Activated CD4-positive, alpha-beta T cell treated with anti-CD3 and anti-CD28 coated beads, Interleukin-2, amount 50 U/mL, for 16 hours (primary cell): ENCODE measurements at places on chromosomes 5 and 9.
A peak's percentile ranks its signal among the peaks of the same experiment; 100 is the strongest.

DNA sequence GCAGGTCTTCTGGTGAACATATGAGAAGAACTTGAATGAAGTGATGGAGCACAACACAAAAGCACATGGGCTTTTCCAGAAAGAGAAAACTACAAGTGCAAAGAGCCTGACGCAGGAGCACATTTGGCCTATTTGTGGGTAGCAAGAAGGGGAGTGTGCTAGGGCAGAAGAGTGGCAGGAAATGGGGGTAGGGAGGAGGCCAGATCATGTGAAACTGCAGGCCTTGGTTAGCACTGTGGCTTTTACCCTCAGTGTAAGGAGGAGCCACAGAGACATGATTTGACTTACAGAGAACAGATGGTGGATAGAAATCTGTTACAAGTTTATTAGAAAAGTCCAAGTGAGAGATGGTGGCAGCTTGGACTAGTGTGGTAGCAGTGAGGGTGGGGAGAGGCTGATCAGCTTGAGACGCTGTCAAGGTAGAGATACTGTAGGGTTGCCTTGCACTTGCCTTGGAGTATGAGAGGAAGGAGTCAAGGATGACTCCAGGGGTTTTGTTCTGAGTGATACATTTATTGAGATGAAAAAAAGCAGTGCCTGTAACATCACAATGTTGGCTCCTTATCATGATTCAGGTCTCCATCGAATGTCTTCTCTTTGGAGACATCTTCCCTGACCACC is 126.7 kb downstream of the PPP2R2B start:
- DNase-seq = peak; percentile 76

- DNase-seq = no peak
Measured at GRCh38 chr5:74056789-74057164, 430.8 kb downstream of the ARHGEF28 start.

DNA sequence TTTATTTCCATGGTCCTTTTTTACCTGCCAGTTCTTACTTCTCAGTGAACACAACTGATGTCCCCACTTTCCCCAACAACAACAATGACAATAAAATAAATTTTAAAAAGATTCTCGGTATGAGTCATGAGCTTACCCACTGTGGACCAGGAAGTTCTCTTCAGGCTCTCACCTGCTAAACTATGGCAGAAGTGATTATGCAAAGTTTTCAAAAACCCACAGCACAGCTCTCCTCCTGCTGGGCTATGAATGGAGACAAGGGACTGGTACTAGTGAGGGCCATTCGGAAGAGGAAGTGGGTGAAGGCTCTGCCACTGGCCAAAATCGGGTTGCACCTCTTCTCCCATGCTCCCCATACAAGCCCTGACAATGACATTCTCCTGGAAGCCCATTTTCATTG is 429.4 kb downstream of the PIK3R1 start:
- no peak for DNase-seq

GRCh38 chr5:172668594-172669071 is 27.6 kb downstream of the NEURL1B start:
- DNase-seq = no peak

DNA sequence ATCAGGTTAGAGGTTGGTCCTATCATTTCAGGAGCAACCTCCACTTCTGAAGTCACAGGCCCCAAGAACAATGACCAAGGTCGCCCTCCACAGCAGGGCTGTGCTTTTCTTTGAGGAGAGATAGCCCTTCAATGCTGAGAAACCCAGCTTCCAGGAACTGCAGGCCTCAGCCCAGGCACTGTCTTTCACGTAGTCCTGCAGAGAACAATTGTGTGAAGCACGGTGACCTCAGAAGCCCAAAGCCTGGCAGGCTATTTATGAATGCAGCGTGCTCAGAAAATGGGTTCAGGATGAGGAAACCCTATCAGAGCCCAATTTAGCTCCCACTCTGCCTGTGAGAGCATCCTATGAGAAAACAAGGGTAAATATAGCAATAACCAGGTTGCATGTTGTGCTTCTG is 388.3 kb downstream of the PLK2 start:
- no peak for DNase-seq
